ENCODE measurements at places on chromosomes 16 and 17.

DNA sequence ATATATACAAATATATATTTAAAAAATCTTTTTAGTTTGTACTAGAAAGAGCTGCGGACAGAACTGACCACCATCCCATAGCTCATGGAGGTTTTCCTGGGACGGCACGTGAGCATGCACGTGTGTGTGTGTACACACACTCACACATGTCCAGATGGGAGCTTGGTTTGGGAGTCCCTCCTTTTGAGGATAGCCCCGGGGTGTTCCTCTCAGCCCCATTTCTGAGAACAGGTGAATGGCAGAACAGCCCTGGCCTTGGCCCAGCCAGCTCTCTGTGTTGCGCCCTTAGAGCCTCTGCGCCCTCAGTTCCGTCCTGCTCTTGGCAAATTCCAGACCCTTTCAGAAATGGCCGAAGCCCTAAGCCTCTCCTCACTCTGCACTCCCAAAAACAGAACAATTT lies 70.1 kb downstream of the AMFR start:
- DNase-seq, result no peak

DNA sequence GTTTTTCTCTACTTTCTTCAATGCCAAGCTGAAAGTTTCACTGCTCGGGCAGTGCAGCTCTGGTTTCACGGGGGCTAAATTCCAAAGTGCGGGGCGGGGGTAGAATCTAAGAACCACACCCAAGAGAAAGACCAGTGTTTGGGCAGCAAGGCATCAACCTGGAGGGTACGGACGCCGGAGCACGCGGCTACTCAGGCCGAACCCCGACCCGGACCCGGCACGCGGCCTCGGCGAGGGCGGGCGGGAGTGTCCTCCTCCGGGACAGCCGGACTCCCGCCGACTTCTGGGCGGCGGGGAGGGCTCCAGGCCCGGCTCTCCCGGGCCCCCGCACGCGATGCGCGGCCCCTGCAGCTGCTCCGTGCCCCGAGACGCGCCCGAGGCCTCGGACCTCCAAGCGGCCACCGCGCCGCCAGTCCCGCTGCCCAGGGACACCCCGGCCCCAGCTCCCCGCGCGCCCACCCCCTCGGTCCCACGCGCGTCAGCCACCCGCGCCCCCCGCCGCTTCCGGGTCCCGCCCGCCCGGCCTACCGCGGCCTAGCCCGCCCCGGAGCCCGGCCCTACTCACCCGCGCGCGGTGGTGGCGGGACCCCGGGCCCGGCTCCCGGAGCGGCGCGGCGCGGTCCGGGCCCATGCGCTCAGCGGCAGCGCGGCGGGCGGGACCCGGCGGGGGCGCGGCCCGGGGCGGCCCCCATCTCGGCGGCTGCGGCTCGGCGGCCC lies 561 bp downstream of the AXIN1 start:
- no peak for DNase-seq

- DNase-seq, result no peak
These were observed 225.5 kb downstream of the LGALS9B start for GRCh38 chr17:20241855-20242254.

- no peak for DNase-seq
These were observed 2.3 kb downstream of the BAHCC1 start for GRCh38 chr17:81397314-81398175.

DNA sequence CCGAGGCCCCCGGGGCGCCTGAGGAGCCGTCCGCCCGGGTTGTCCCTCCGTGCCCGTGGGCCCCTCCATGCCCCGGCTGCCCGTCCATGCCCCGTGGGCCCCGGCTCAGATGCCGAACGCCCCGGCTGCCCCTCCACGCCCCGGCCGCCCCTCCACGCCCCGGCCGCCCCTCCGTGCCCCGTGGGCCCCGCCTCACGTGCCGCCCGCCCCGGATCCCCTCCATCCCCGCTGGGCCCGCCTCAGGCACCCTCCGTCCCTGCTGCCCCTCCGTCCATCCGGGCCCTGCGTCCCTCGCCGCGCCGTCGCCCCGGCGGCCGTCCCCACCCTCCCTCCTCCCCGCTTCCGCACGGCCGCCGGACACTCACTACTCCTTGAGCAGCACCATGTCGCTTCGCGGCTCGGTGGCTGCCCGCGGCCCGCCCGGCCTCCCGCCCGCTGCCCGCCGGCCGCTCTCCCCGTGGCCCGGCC lies 382 bp downstream of the PITPNA start:
- DNase-seq, result no peak

DNA sequence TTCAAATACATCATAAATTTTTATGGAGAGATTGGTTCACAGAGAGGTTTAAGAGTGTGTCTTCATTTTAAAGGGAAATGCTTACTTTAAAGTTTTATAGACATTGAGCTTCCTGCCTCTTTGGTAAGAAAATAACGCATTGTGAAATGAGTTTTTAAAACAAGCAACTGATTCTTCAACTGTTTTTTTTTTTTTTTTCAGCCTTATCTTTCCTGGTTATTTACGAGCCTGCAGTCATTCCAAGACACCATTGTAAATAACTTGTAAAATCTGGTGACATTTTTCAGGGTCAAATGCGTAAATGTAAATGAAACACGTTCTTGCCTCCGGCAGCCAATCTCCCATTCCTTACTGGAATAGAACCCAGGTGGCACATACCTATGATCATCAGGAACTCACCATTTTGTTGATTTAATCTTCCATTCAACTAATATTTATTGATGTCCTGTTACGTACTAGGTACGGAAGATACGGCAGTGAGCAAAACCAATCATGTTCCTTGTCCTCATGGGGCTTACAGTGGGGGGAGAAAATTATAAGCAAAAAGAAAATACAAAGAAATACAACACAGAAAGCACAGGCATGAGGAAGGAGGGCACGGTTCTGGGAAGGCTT lies 33.2 kb upstream of the CDYL2 start:
- no peak for DNase-seq

DNA sequence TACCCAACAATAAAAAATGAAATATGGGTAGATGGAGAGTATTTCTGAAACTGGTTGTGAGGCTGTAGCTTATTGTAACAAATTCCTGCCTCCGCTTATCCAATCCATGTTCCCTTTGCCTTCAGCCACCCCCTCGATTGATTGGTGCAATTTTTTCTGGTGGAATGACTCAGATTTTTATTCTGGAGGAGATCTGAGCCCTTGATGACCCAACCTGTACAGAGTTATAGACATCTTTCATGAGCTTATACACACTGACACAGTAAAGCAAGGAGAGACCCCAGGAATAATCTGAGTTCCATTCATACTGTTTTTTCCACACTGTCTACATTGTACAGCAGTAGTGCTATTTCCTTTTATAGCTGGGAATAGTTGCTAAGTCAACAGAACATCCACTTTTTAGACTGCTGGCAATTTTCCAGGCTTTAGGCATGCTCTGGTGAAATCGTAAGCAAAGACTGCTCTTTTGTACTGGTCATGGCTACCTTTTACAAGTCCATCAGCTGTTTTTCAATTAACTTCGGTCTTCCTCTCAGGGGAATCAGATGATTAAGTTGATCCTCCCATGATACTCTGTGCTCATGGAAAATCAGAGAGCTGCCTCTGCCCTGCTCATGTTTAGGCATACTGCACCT lies 30.1 kb downstream of the CCL4 start:
- no peak for DNase-seq

- no peak for DNase-seq
These were observed 32.1 kb downstream of the HYDIN start for GRCh38 chr16:71198408-71198807.

GRCh38 chr17:67503184-67503583 lies 126.1 kb downstream of the PITPNC1 start:
- no peak for DNase-seq
